ENCODE measurements at places on chromosomes 5 and 9.

GRCh38 chr5:53929570-53929969, 369.1 kb downstream of the NDUFS4 start:
- DNase-seq = no peak

GRCh38 chr9:97237311-97237786, 70.1 kb upstream of the CCDC180 start:
- no peak for DNase-seq

DNA sequence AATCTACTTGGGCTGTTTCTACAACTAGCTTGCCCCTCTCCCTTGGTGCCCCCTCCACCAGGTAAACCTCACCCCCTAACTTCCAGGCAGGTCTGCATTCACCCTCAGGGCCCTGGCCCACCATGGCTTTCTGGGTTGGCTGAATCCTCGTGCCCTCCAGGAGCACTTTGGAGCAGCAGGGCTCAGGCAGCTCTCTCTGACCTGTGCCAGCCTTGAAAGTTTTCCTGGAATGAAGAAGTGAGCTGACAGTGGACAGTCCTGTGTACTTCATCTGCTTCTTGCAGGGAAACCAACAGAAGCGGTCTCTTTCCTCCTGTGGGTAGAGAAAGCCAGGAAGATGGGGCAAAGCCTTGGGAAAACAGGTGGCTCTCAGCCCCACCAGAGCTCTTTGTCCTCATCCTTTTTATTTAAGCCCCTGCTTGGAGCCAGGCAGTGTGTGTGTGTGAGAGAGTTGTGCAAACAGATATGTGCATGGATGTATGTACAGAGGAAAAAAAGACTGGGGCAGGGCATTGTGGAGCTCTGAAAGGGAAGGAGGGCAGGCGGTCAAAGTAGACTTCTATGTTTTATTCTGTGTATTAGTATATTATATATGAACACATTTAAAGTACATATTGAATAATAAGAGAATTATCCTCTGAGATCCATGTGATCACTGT, 62.3 kb upstream of the SPRY4 start:
- no peak for DNase-seq

DNA sequence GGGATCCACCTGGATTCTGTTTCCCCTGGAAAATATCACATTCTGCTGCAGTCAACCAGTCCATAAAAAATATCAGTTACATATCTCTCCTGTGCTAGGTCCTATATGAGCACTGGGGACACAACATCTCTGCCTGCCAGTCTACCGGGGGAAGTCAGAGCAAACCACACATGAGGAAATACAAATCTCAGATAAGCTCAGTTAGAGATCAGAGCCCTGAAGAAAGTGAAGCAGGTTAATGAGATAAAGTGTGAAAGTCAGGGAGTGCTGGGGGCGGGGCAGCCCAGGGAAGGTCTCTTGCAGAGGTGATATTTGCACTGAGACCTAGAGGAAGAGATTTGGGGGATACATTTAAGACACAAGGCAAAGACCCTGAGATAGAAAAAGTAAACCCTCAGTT, 67.8 kb upstream of the SLC1A1 start:
- no peak for DNase-seq

GRCh38 chr9:126501383-126502331, 112.1 kb upstream of the LMX1B start:
- DNase-seq = no peak

DNA sequence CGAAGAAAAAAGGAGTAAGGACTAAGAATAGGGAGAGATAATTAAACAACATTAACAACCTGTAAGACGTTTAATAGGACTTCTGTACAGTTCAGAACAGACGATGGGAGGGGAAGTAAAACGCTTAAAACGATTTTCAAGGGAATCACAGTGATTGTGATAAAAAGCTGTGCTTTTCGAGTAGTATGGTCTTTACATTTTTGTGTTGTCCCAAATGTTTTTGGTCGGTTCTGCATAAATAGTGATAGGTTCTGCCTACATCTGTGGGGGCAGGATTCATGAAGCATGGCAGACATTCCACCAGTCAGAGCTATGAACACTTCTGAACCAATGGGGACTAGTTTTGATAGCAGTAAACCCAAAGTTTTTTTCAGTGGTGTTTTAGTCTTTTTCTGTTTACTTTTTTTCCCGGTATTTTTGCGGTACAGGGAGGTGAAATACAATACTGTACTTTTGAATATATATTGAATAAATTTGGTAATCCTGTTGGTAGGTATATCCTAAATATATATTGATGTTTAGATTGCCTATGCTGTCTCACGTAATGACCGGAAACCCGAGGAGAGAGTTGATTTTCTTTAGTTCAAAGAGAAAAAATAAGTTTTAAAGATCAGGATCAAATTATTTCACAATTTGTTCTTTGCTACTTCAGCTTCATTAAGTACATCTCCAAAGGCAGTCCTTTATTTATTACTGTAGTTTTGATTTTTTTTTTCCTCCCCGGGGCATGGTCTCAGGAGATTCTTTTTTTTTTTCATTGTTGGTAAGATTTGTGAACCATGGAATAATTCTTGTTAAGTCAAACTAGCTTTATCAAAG, 1.3 kb downstream of the ERBIN start:
- DNase-seq = no peak

- DNase-seq = no peak
These were observed 41.8 kb downstream of the GRAMD2B start for GRCh38 chr5:126464959-126465358.

DNA sequence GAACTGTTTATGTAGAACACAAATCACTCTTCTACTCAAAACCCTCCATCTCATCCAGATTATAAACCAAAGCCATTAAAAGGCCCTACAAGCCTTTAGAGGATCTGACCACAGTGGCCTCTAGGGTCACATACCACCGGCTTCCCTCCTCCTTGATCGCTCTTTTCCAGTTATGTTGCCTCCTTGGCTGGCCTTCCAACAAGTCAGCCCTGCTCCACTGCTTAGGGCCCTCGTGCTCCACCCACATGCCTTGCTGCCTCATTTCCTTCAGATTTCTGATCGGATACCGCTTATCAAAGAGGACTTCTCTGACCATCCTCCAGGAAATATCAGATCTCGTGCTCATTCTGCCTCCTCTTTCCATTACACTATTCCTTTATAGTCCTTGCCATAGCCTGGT, 139.4 kb upstream of the RAI14 start:
- DNase-seq = no peak

GRCh38 chr5:39829441-39829840, 404.7 kb upstream of the DAB2 start:
- DNase-seq = no peak

DNA sequence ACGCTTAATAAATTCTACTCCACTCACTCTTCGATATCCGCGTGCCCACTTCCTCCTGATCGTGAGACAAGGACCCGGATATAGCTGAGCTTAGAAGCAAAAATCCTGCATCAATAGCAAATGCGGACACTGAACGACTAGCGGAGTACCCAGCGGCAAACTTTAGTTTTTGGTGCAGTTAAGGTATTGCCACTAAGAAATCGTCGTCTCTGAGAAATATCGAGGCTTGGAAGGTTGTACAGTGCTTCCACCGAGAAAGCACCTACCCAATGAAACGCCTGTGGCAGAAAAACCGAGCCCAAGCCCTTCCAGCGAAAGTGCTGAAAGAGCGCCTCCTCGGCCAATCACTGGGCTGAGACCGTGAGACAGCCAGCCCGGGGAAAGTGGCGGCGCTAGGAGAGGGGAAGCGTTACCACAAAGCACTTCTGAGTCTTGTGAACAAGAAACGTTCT, 32.2 kb downstream of the ANXA2R start:
- peak; percentile 73 for DNase-seq

DNA sequence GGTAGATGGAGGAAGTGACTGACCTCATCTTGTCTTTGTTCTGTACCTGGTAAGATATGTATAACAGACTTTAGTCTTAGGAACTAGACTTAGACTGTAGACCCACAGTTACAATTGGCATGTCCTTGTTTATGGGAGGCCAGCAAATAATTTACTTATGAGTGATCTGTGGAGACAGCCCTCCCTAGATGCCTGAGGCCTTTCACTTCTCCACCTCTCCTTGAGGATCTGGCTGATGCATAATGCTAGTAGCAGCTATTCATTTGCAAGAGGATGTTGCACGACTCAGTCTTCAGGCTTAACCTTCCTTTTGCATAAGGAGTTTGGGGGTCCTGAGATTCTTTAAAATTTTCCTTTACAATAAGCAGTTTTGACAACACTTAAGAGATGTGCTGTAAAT, 100.7 kb downstream of the YTHDC2 start:
- no peak for DNase-seq

DNA sequence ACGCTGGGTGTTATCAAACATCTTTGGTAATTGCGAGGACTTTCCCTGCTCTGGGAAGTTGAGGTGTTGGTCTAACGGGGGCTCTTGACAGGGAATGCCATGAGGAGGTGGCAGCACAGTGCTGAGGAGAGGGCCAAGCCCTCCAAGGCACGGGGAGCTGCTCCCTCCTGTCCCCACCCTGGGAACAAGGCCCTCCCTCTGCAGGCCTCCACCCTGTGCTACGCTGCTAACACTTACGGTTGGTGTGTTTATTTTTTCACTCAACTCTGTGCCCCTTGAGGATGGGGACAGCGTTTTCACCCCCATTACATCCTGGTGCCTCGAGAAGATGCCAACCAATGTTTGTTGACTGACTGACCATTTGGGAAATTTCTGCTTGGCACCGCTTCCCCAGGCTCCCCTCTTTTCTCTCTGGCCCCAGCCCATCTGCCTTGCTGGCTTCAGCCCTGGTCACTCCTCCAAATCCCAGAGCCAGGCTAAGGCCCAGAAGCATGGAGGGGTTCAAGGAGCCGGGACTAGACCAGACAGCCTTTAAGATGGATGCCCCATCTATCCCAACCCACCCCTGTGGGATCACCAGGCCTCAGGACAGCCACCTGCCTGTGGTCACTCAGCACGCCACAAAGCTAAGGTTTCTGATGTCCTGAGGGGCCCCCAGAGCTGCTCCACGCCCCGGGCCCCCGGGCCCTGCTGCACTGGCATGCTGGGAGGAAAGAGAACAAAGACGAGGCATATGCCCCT, 125.7 kb downstream of the BARX1 start:
- no peak for DNase-seq

DNA sequence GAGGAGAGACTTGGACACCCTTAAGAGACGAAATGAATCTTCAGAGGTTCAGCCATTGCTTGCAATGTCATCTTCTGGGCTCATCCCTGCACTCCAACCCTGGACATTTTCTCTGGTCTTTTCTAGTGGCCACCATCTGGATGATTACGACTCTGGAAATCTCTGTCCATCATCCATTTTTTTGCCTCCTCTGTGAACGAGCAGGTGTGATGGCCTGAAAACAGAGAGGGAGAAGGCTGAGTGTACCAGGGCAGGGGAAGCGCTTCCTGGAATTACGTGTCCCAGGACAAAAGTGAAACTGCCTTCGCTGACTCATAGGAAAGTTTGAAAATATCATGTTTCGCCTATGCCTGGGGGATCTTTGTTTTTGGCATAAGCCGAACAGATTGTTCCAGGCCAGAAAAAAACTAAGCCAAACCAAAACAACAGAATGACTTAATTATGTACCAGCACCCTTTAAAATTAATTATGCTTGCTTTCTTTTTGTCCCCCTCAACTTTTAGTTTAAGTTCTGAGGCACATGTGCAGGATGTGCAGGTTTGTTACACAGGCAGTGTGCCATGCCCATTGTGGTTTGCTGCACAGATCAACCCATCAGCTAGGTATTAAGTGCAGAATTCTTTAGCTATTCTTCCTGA, 31.9 kb downstream of the ANKRD33B start:
- peak; percentile 24 for DNase-seq

DNA sequence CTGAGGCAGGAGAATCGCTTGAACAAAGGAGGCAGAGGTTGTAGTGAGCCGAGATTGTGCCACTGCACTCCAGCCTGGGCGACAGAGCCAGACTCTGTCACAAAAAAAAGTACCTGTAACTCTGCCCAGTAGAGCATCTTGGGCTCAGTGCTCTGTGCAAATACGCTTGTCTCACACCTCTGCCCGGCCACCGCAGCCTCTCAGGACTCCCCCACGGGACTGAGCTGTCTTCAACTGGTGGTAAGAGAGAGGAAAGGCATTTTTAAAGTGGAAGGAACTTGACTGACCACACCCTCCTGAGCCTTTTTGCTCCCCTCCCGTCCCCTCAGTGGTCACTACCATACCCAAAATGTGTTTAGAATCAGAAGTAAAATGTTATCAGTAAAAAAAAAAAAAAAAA, 174.3 kb upstream of the PIK3R1 start:
- DNase-seq = no peak

Measured in CD4-positive, alpha-beta T cell (primary cell).